ENCODE measurements at places on chromosomes 7 and 10.
A peak's percentile ranks its signal among the peaks of the same experiment; 100 is the strongest.

DNA sequence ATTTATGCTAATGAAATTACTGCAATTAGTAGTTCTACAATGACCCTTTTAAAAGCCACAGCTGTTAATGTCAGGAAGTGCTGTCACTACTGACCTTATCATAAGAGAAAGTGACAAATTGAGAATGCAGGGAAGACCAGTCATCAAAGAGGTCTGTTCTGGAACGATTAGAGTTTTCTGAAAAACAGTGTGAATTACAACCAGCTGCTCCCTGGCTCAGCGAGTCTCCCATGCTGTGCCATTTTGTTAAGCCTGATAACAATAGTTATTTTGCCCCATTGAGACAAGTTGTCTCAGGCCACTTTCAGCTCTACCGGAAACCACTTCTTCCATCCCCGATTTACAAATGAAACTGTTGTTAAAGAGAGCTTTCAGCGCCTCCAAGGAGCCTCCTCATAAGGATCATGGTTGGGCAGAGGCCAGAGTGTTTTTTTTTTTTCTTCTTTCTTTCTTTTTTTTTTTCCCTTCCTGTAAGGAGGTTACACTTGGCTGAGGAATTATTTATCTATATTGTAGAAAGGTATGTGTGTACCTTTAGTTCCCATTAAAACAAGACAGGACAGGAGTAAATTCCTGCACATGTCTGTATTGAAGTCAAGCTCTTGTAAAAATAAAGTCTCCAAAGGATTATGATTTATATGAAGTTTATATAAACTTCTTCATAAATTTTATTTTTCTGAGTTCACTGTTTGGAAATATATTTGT, 173.6 kb downstream of the CDCA7L start:
- peak; percentile 62 for DNase-seq

- DNase-seq = no peak
Measured at GRCh38 chr7:101119876-101120275, 7.0 kb upstream of the SERPINE1 start.

- no peak for DNase-seq
Measured at GRCh38 chr10:107732045-107732444, 567.5 kb upstream of the SORCS1 start.

- peak; percentile 6 for DNase-seq
Measured at GRCh38 chr10:98832196-98832595, 385.5 kb upstream of the HPS1 start.

- DNase-seq = no peak
Measured at GRCh38 chr7:100489121-100489520, 5.4 kb downstream of the NYAP1 start.

- peak; percentile 67 for DNase-seq
Measured at GRCh38 chr10:103605359-103606096, 112.0 kb downstream of the NEURL1 start.

GRCh38 chr10:35089611-35090161, 455 bp downstream of the CUL2 start:
- DNase-seq = peak; percentile 19

DNA sequence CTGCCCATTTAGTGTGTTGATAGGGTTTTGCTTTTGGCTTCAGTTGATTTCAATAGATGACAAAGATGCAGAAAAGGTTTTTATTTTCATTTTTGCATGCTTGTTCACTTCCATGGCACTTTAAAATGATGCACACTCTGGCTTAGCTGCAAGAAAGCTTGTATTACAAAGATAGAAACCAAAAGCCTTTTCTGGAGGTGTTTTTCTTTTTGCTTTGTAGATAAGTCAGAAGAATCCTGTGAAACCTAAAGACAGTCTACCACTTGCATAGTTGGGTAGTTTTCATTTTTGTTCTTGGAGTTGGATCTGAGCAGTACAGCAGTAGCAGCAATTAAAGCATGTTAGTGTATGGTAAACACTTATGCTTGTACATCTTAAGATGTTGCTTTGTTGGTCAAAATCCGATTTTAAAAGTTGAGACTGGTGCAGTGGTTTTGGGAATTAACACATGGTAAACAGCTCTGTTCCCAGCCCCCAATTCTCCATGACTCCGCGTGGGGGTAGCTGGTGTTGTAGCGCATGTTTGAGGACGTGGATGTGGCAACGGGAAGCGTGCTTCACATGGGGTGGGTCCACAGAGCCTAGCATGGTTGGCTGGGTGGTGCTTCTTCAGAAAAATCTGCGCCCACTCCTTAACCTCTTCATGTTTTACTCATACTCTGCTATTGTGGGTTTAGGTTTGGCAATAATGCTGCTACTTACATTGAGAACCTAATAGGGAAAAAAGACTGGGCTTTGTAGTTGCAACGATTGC, 19.8 kb downstream of the CCNY start:
- no peak for DNase-seq

- no peak for DNase-seq
Measured at GRCh38 chr7:81407094-81407493, 362.8 kb downstream of the HGF start.

DNA sequence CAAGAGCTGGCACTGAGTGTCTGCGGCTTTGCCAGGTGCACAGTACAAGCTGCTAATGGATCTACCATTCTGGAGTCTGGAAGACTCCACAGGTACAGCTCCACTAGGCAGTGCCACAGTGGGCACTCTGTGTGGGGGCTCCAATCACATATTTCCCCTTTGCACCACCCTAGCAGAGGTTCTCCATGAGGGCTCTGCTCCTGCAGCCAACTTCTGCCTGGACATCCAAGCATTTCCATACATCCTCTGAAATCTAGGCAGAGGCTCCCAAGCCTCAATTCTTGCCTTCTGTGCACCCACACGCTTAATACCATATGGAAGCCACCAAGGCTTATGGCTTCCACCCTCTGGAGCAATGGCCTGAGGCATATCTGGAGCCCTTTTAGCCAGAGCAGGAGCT, 29.2 kb downstream of the IQUB start:
- DNase-seq = no peak

GRCh38 chr10:6953271-6953801, 373.3 kb upstream of the PRKCQ start:
- DNase-seq = no peak

DNA sequence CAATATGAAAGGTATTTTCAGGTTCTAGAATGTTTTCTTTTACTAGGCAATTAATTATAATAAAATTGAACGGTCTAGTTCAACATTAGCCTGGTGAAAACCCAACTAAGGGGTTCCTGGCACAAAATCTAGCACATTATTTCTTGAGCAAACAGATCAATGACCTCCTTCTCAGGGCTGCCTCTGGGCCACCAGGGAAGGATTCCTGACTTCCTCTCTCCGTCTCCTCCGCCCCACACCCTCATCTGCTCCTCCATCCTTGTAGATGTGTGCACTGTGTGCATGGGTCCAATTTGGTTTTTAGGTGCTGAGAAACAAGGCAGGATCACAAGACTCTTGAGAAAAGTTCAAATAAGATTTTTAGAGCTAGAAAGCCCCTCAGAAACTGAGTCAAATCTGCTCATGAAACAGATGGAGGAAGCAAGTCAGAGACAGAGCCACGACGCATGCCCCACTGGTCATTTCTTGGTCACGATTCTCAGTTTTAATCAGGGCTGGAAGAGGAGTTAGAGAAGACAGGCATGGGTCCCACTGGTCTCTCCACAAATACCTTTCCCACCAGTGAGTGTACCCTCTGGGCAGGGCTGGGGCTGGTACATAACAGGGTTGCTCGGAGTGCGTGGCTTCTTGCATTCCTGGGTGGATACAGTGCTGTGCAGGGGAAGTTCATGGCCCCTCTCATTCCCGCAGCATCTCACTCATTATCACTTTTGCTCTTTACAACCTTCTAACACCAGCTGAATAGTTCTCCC, 3.8 kb downstream of the TRPV6 start:
- no peak for DNase-seq

DNA sequence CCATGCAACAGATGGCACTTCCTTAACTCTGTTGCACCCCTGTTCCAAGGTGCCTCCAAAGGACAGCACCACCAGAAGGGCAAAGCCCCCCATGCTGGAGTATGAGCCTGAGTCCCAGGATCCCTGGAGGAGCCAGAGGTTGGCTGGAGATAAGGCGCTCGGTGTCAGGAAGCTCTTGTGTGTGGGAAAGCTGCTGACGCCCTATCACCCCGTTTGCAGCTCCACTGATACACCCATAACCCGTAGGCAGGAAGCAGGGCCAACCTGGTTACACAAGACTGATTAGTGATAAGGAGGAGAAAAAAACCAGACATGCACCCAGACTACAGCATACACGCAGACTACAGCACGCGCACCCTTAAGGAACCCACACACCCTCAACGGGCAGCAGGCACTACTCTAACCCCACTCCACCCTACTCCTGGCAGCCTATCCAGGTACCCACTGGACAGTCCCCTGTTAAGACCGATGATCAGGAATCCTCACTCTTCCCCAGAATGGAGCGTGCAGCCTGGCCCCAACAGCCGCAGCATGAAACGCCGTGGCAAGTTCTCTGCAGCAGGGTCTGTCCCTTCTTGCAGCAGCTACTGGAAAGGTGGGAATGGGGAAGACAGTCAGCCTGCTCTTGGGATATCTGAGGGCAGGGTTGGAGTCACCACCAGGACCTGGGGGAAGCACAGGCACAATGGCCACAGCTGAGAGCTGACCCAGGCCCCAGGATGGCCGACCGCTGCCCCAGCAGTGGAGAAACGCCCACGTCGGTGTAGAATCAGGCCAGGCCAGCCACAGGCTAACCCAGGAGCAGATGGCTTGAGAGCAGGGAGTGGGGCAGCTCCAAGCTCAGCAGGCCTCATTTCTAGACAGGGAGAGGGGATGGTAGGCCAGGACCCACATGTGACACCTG, 38.3 kb upstream of the TUBB8 start:
- no peak for DNase-seq

GRCh38 chr7:4225361-4225771, 456.7 kb upstream of the FOXK1 start:
- DNase-seq = no peak

GRCh38 chr10:124294811-124295770, 123.6 kb downstream of the OAT start:
- no peak for DNase-seq

DNA sequence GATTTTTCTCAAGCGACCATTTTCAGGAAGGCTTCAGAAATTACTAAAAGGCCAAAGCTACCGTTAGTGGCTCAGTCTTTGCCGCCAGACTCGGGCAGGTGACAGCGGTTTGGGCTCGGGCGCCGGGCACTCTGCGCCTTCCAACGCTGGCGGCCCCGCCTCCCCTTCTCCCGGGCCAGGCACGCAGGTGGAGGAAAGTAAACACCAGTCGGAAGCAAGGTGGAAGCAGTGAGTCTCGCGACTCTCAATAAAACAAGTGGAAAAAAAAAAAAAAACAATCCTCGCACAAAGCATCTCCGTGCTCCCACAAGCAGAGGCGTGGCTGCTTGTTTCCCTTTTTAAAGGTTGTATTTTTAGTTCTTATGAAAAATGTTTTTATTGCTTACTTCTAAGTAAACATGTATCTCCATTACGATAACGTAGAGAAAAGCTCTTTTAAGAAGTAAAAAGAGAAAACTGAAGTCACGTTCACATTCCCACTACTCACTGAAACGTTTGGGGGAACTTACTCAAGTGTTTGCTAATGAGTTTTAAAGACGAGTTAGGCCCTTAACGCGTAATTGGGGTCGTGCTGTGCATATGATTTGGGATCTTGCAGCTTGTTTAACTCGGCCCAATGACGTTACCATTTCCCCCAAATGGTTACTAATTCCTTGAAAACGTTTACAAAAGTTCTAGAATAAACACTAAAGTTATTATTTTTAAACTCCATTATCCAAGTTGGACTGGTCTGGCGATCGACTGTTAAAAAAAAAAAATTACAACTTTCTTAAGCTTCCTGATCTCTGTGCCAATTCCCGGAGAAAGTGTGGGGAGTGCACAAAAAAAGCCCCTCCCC, 864 bp downstream of the CDCA7L start:
- peak; percentile 74 for DNase-seq

GRCh38 chr10:51619365-51619764, 80.0 kb downstream of the CSTF2T start:
- no peak for DNase-seq

DNA sequence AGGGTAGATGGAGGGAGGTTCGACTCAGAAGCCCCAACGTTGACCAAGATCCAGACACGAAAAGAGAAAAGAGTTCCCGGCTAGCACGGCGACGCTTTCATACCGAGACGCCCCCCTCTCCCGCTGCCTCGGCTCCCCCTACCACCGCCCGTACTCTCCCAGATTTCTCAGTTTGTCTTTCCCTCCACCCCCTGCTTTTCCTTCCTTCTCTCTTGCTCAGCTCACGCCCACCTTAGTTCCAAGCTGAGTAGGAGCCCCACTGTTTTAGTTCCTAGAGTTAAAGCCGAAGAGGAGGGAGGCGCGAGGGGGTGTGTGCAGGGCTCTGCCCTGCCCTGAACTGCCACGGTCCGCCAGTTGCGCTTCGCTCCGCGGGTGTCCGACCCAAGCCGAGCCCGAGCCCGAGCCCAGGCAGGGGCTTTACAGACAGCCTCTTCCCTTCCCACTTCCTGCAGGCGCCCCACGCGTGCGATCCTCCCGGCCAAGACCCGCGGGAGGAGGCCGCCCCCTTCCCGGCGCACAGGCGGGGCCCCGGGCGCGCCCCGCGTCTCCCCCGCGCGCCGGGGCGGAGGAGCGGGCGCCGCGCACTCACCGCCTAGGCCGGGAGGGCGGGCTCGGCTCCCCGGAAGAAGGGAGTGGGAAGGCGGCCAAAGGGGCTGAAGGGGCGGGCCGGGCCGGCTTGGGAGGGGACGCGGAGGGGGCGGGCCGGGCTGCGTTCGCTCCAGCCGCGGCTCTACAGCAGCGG, at the start of gene EPHB6:
TSS of gene EPHB6 (plus strand) at position 705 of the 742 bp plus-strand sequence. CDS start 8,152 bp downstream, outside the sequence.
- DNase-seq = peak; percentile 44

DNA sequence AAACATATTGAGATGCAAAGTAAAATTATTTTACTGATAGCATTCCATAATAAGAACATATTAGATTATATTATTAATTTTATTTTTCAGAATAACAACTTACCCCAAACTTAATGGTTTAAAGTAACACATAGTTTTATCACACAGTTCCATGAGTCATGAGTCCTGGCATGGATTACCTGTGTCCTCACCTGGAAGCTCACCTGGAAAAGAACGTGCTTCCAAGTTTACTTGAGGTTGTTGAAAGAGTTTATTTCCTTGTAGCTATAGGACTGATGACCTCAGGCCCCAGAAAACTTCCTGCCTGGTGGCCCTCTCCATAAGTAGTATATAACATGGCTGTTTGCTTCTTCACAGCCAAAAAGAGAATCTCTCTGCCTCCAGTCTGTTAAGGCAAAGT, 254.6 kb downstream of the TFEC start:
- no peak for DNase-seq

GRCh38 chr7:74587435-74588126, 69.9 kb upstream of the GTF2I start:
- peak; percentile 85 for DNase-seq

DNA sequence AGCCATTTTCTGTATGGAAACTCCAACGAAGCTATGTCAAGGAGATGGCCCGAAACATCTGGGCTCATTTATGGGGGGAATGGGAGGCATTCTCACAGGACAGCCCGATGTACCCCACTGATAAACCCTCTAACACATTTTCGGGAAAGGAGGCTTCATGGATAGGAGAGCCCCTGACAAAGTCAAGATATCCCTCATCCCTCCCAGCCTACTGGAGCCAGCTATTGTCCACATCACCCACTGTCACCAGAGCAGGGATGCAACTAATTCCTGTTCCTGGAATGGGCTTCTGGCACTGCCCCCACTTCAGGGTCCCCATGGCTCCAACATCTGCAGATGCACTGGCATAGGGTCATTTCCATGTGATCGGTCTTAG, 98.2 kb upstream of the BMPER start:
- no peak for DNase-seq

- DNase-seq = no peak
Measured at GRCh38 chr7:128941323-128941890, 3.7 kb downstream of the IRF5 start.
